ENCODE measurements at places on chromosomes 12 and 14.

- DNase-seq: no peak
These were observed 40.2 kb downstream of the CYP46A1 start for GRCh38 chr14:99724196-99724891.

GRCh38 chr14:65304239-65304638 is 108.3 kb upstream of the FUT8 start:
- no peak for DNase-seq

DNA sequence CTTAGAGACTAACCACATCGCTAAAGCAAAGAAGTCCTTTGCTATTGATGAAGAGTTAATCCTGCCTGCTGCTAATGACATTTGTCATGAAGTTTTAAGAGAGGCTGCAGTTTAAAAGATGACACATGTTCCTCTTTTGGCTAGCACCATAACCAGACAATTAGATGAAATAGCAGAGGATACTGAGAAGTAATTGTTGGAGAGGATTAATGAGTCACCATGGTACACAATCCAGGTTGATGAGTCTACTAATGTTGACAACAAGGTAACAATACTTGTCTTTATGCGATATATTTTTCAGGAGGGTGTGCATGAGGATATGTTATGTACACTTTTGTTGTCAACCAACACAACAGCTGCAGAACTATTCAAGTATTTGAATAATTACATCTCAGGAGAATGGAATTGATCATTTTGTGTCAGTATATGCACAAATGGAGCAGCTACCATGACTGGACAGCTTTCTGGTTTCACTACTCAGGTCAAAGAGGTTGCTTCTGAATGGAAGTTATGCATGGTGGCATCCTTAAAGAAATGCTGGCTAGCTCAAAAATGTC is 56.7 kb downstream of the LRRIQ1 start:
- DNase-seq: no peak

GRCh38 chr12:107242189-107242588 is 148.8 kb upstream of the CRY1 start:
- peak; percentile 4 for DNase-seq

DNA sequence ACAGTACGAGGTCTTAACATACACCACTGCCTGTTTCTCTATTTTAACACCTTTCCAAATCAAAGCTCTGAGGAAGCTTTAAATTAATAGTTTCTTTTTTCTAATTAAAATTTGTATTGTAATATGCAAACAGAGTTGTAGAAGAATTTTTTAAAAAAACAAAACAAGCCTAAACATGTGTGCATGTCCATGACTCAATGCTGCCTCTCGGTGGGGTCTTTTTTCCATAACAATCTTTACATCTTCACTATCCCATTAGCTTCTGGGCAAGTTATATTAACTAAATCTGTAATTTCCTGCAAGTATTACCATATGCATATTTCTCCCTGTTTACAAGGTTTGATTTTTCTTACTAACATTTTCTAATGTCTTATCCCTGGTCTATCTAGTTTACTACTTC is 143.9 kb upstream of the NAV3 start:
- no peak for DNase-seq

GRCh38 chr14:77970646-77971045 is 170.7 kb downstream of the ADCK1 start:
- DNase-seq: no peak

DNA sequence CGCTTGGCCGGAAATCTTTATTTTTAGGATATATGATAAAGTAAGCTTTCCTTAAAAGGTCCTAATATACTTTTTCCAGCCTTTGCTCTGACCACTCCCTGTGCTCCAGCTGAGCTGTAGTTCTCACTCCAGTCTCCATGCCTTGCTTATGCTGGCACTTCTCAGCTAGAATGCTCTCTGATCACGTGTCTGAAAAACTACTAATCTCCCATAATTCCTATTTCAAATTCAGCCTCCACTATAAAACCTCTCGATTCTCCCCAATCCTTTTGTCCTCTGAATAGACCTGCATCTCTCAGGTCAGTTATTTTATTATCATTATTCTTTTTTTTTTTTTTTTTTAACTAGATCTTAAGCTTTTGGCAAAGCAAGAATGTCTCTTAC is 3.7 kb downstream of the BIN2 start:
- DNase-seq: no peak

DNA sequence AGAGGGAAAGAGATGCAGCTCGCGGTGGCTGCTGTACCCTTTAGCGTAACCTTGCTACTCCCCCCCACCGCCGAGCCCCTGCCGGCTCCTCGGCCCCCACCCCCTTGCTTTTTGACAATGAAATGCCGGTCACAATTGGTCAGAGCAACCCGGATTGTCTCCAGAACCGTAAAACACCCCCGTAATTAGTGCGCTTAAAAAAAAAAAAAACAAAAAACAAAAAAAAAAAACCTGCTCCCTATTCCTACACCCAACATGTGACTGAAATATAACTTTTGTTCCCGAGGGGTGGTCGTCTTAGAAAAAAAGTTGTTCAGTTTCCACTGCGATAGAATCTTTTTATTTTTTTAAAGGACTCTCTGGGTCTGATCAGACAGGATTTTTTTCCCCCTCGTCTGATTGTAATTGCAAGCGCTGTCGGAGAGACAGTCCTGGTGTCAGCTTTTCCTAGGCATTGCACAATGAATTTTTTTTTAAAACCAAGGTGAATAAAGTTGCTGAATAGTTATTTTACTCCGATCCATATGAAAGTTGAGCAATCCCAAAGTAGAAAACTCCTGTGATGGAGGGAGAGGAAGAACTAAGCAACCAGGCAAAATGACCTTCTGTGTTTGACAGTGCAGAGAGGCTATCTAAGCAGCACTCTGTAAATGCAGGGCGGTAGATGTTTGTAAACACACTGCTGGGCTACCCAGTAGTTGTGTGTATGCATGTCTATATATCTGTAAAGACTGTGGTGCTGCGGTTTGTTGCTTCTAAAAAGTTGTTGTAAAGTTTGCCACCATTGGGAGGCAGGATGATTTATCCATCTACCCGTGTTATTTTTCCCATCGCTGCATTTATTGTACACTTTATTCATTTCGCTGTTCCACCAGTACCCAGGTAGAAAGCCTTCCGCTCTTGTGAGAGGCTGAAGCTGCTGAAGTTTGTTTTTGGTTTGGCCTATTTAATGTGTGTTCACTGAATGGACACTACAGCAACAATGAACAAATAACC is 1.1 kb downstream of the ETV6 start:
- DNase-seq: peak; percentile 23

- peak; percentile 23 for DNase-seq
These were observed 10.0 kb upstream of the SNRPF start for GRCh38 chr12:95848575-95849388.

DNA sequence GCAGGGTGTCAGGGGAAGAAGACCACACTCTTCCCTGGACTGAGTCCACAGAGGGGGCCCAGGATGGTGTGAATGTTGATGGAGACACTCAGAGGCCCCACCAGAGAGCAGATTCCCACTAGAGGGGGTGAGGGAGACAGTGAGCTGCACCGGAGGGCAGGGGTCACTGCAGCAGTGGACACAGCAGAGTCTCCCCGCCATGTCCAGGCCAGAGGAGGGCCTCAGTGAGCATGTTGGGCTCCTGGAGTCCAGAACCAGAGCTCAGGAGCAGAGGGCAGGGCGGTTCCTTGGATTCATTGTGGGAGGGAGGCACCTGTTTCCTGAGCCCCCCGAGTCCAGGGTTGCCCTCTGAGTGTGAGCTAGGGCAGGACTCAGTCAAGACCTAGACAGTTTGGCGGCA is 1.8 kb upstream of the KRT82 start:
- DNase-seq: no peak

DNA sequence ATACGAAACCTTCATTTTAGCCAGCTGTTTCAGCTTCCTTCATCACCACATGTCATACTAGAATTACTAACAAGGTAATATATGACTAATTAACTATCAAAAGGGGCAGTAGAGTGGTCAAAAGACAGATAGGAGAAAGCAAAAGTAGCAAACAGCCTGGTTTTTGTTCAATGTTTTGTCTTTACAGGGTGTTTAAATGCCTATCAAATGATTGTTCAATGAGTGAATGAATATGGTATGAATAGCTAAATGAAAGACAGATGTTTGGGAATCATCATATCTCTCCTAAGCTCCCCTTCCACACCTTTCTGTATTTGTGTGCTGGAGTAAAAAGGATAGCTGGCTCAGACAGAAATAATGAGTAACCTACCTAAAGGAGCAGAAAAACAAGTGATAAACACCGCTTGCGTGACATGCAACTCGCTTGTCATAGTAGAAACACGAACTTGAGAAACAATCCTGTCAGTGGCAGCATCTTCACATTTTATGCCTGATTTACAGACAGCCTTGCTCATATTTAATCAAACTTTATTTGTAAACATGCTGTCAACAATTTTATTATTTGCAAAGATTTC is 34.2 kb downstream of the ABCC9 start:
- DNase-seq: no peak

GRCh38 chr12:123860377-123860776 is 98.3 kb downstream of the DNAH10 start:
- DNase-seq: no peak

- DNase-seq: peak; percentile 39
These were observed 17.1 kb downstream of the FOS start for GRCh38 chr14:75295491-75296345.

DNA sequence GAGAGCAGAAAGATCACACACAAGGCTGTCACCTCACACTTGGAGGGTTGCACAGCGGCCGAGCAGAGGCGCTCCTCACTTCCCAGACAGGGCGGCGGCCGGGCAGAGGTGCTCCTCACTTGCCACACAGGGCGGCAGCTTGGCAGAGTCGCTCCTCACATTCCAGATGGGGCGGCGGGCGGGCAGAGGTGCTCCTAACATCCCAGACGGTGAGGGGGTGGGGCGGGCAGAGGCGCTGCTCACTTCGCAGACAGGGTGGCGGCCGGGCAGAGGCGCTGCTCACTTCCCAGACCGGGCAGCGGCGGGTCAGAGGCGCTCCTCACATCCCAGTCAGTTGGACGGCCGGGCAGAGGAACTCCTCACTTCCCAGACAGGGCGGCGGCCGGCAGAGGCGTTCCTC is 9.1 kb downstream of the TMBIM4 start:
- no peak for DNase-seq

DNA sequence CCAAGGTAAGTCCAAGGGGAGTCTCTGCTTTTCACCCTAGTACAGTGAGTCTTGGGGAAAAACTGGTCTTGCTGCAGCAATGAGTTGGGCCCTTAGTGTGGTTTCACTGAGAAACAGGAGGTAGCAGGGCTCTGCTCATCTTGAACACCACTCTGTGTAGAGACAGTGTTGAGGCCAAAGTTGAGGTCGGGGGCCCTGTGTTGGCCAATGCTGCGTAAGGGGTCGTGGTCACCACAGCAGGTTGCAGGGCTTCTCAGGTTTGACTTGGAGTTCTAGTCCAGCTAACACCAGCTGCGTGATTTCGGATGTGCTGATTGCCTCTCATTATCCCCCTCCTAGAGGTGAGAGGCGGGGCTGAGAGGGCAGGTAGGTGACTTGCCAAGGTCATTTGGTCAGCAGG is 807.5 kb downstream of the VRK1 start:
- no peak for DNase-seq

DNA sequence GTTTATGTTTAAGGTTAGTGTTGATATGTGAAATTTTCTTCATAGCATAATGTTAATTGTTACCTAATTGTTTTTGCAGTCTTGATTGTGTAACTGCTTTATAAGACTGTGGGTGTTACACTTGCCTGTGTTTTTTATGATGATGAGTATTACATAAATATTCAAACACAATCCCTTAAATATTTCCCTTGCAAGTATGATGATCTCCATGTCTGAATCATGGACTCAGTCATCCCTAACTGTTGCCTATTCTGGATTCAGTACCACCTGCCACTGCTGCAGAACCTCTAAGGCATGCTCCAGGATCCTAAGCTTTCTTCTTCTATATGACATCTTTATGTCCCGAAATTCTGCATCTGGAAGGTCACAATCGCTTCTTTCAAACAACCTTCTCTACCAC is 246.3 kb upstream of the CLEC14A start:
- no peak for DNase-seq

- DNase-seq: no peak
These were observed 23.8 kb downstream of the BAZ1A start for GRCh38 chr14:34851395-34851794.

DNA sequence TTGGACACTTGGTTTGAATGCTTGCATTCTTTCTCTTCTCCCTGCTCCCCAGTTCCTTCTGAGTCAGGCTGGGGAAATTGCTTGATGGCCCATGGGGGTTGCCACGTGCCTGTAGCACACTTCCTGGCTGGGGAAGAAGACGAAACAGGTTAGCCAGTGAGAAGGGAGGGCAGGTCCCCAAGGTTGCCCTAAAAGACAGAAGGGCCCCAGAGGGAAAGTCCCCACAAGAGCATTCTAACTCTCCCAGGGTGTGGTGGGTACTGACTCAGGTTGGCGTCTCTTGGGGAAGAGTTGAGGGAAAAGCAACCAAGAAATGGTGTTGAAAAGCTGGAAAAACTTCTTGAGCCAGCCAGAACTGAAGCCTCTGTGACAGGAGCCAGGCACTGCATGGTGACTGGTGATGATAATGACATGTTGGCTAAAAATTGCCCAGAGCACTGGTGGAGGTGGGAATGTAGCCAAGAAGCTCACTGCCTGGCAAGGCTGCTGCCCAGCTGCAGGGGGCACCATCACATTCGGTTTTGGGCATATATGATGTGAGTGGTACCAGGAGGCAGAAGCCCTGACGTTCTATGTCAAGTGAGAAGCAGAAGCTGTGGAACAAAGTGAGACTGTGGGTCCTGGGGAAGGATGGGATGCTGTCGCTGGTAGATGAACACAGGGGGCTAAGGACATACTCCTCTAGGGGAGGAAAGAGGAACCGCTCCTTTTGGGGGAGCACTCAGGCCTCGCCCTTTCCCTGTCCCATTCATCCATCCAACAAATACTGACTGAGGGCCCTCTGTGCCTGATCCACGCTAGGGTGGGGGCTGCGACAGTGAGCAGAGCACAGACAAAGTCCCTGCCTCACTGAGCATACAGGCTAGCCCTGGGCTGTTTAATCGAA is 8.1 kb upstream of the RABGGTA start:
- no peak for DNase-seq

DNA sequence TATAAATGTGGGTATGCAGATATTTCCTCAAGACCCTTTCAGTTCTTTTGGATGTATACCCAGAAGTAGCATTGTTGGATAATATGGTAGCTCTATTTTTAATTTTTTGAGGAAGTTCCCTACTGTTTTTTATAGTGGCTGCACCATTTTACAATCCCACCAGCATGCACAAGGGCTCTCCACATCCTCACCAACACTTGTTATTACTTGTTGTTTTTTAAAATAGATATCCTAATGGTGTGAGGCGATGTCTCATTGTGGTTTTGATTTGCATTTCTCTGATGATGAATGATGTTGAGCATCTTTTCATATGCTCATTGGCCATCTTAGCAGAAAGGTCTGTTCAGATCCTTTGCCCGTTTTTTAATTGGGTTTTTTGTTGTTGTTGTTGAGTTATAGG is 47.1 kb downstream of the DIP2B start:
- DNase-seq: no peak

- no peak for DNase-seq
These were observed 45.8 kb downstream of the ETNK1 start for GRCh38 chr12:22670762-22671161.

GRCh38 chr12:75481013-75481705 is 604 bp downstream of the GLIPR1 start:
- no peak for DNase-seq

Measured in NCI-H748 treated with DMSO at 0.1 percent for 48 hours (cell line).